ENCODE measurements at places on chromosomes 1 and 21. TPM values are rescaled to one million over a fixed set of nuclear protein-coding genes. Genes with fewer than 3 reads are reported as not detected.

DNA sequence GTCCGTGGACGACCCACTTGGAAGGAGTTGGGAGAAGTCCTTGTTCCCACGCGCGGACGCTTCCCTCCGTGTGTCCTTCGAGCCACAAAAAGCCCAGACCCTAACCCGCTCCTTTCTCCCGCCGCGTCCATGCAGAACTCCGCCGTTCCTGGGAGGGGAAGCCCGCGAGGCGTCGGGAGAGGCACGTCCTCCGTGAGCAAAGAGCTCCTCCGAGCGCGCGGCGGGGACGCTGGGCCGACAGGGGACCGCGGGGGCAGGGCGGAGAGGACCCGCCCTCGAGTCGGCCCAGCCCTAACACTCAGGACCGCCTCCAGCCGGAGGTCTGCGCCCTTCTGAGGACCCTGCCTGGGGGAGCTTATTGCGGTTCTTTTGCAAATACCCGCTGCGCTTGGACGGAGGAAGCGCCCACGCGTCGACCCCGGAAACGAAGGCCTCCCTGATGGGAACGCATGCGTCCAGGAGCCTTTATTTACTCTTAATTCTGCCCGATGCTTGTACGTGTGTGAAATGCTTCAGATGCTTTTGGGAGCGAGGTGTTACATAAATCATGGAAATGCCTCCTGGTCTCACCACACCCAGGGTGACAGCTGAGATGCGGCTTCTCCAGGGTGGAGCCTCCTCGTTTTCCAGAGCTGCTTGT lies 32.4 kb downstream of the PRMT2 start:
- no peak for DNase-seq

- no peak for DNase-seq
Measured at GRCh38 chr1:171585715-171586114, 36.3 kb upstream of the MYOCOS start.

GRCh38 chr1:232952514-232953499 lies 2.4 kb downstream of the NTPCR start:
- DNase-seq, result peak; percentile 68

GRCh38 chr1:43282220-43283195 lies 2.9 kb downstream of the C1orf210 start:
- DNase-seq, result no peak

DNA sequence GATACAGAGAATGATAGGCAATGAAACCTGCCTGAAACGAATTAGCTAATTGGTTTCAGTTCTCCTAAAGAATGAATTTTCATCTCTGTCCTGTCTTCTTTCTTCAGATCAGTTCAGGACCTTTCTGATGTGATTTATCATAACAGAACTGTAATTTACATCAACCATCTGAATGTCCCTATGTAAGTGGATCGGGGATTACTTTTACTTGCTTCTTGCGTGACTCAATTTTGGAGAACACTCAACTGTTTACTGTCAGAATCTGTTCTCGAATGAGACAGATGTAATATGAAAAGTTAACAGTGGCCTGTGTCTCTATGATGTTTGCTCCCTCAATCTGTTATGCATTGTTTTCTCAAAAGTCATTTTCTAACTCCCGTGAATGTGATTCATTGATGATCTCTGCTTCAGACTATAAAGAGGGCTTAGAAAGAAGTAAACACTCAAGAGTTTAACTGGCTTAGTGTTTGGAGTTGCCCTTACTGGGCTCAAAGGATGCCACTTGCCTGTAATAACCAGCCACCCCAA lies 111.0 kb downstream of the GABPA start:
- no peak for DNase-seq

The GNG4 gene
- total RNA-seq, result 0.11 TPM

GRCh38 chr1:88180449-88181108 lies 503.5 kb upstream of the PKN2 start:
- DNase-seq, result peak; percentile 43

DNA sequence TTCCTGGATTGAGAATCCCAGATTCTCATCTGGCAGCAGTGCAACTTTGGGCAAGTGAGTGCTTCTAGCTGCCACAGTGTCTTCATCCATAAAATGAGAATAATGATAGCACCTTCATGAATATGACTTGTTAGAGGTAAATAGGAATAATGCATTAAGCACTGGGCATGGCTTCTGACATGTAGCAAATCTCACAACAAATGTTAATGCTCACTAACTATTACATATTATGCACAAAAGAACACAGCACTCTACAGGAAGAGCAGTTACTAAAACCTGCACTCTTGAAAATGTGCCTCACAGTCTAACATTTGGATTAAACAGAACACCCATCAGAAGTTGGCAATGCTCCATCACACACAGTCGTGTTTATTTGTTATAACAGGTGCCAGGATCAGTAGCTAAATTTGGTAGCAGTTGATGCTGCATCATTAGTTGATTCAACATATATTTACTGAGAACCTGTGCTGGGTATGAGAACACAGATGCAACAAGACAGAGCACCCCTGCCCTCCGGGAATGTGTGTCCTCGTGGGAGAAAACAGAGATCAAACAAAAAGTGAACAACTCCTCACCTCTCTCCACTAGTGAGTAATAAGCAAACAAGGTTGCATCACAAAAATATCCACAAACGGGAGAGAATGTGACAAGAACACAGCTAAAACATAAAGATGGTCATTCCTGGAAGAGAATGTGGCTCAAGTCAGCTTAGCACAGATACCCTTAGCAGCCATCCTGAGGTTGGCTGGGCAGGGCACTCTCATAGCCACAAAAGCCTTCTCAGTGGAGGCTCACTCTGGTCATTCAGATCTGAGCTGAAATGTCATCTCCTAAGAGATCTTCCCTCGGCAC lies 26.2 kb upstream of the LBR start:
- no peak for DNase-seq
